Dermis microvascular lymphatic vessel endothelial cell (primary cell): ENCODE measurements at places on chromosomes 13 and 19.

- DNase-seq: no peak
Observed at GRCh38 chr13:97434397-97435201, 630 bp downstream of the RAP2A start.

GRCh38 chr13:43021926-43022670, 1.3 kb upstream of the DNAJC15 start:
- no peak for DNase-seq

- DNase-seq: no peak
Observed at GRCh38 chr19:35044317-35045117, 3.0 kb downstream of the HPN start.

- DNase-seq: no peak
Observed at GRCh38 chr13:22662771-22663170, 518.0 kb upstream of the SGCG start.

- DNase-seq: peak; percentile 49
Observed at GRCh38 chr13:110713981-110714796, 689 bp downstream of the ING1 start.

DNA sequence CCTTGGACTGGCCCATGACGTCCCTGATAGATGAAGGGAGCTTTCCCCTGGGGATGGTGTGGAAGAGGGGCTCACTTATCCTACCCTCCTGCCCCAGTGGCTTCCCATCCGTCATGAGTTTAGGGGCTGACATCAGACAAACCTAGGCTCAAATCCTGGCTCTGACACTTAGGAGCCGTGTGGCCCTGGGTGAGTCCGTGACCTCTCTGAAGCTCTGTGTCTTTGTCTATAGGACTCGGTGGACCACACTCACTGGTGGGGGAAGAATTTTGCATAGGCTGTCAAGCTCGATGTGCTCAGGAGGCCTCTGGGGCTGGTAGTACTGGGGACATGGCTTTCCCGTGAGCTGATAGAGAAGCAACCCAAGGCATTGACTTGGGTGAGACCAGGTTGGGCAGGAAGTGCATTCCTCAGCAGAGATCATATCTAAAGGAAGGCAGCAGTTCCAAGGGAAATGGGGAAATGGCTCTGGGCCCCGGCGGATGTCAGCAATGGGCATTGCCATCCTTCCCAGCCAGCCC, 17.4 kb upstream of the AP1M2 start:
- DNase-seq: peak; percentile 51

DNA sequence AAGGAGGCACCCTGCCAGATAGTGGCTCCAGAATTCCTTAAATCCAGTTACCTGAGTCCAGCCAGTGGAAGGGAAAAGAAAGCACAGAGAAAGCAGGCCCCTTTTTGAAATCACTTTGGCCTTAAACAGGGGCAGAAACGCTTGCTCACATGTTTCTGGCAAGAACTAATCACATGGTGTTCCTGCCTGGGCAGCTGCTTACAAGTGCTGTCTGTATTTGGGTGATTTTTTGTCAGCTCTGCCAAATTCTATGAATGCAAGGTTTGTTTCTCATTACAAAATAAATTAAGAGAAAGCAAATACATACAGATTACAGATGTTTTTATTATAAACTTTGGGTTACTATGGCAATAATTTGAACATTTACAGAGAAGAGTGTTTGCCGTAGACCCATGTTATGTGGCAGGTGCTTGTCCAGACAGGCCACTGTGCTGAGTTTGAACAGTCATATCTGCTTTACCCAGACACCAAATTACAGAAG, 1237.8 kb downstream of the SLITRK5 start:
- DNase-seq: no peak

DNA sequence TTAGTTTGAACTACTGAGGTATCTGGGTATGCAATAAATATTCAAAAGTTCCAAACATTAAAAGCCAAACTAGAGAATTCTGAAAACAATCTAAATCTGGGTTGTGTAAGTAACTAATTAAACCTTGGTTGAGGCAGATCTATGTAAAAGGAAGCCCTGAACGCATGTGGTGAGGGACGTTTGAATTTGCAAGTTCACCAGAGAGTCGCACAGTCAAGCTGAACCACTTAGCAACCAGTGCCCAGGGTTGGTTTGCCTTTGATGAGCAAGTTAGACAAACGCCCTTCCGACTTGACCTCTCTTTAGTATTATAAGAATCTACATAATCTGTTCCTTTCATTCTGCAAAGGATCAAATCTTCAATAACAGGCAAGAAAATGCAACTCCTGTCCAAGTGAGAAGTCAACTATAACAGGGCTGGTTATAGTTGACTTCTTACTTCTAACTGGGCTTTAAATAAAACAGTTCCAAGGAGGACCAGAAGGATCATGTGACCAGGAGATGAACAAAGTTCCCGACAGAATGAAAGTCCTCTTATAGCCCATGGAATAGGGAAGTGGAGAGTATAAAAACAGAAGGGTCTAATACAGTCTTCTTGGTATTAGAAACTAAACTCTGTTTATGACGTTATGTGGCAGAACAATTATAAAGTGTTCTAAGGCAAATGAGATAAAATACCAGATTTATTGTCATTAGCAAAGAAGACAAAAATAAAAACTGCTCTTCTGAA, 40.6 kb downstream of the PHF11 start:
- no peak for DNase-seq

- no peak for DNase-seq
Observed at GRCh38 chr19:41860419-41861115, 512 bp downstream of the RPS19 start.

- DNase-seq: no peak
Observed at GRCh38 chr13:42259515-42259914, 12.4 kb upstream of the AKAP11 start.

GRCh38 chr19:38319421-38320258, at the start of gene KCNK6:
Gene KCNK6, plus strand, starts transcription at chr19:38319845. Its CDS starts 106 bp downstream, at chr19:38319951.
- no peak for DNase-seq

DNA sequence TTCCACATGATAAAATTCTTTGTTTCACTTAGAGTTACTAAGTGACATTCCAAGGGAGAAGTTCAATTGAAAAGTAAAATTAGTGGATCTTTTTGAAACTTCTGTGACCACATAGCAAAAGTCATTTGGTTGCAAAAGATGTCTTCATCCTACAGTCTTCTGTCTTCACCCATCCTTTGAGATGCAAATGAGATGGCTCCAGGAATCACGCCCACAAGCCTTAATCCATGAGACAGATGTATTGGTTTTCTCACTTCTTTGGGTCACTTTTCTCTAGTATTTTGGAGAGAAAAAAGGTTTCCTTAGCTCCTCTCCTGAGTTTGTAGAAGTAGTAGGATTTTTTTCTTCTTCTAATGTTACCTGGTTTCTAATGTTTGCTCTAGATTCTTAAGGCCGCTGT, 259.5 kb upstream of the SLC10A2 start:
- DNase-seq: no peak

DNA sequence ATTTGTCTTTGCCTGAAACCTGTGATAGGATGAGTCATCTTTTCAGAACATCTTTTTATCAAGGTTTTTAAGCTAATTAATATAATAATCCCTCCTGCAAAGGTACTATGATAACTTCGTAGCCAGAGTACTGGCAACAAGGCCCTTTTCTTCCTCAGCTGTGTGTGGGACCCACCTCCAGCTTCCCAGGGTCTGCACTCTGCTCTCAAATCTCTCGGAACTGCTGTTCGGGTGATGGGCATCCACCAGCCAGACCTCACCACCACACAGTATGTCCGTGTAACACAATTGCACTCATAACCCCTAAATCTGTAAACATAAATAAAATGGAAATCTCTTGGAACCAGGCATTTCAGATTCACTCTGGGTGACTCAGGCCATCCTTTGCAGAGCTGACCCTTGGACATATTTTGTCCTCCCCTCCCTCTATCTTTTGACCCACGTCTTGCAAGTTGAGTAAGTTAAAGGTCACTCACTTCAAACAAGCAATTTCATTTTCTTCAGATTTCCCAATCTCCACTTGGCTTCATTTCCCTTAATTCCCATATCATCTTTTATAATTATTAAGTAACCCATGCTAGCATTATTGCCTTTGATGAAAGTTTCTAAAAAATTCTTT, 29.5 kb downstream of the COL4A1 start:
- no peak for DNase-seq
